ENCODE measurements at places on chromosomes 16 and 17.

DNA sequence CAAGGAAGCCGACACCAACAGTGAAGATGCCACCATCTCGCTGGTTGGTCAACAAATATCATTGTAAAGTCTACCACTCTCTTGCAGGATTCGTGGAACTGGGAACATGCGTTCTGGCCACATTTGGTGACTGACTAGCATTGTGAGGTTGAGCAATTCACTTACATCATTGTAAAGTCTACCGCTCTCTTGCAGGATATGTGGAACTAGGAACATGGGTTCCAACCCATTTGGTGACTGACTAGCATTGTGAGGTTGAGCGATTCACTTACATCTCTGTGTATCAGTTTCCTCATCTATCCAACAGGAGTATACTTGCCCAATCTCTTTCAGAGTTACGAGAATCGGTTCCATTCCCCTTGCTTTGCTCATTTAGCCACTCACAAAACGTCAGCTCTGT, 42.6 kb upstream of the RPH3AL start:
- no peak for DNase-seq

GRCh38 chr17:66730461-66730923, 104.4 kb upstream of the CACNG5 start:
- no peak for DNase-seq

GRCh38 chr16:29237971-29238370, 168.5 kb downstream of the NPIPB11 start:
- DNase-seq = no peak

- DNase-seq = no peak
Measured at GRCh38 chr16:64375391-64375980, 746.4 kb downstream of the CDH11 start.

DNA sequence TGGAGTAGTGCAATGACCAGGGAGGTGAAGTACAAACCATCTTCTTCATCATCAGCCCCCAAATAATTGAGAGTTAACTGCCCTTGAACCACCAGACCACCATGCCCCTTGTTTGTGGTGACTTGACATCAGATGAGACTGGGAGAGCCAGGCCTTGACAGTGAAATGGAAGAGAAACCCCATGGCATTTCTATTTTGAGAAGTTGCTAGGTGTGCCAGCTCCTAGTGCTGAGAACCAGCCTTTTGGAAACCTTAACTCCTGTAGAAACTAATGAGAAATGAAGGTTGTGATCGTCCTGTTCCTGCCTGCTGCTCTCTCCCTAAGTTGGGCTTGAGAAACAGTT, 2.8 kb downstream of the TMEM94 start:
- DNase-seq = no peak

- DNase-seq = no peak
Measured at GRCh38 chr16:90037276-90037675, 18.0 kb upstream of the DBNDD1 start.

GRCh38 chr17:56011406-56012131, 141.7 kb upstream of the ANKFN1 start:
- no peak for DNase-seq

- no peak for DNase-seq
Measured at GRCh38 chr17:40303708-40304551, 5.0 kb upstream of the RARA start.

- no peak for DNase-seq
Measured at GRCh38 chr16:17396762-17397498, 73.8 kb downstream of the XYLT1 start.

DNA sequence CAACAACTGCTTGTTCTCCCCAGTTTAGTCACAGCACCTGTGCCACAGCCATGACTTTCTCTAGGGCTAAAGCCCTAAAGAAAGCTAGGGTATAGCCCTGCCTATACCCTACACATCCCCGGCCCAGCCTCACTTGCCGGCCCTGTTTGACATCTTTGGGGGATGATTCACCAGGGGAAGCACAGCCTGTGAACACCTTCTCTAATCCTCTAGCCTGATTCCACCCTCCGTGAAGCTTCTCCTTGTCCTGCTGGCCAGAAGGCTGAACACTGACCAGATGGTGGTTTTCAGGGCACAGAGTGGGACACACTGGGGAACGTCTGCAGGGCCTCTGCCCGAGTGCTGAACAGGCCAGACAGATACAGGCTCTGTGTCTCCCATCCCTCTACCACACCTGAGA, 6.0 kb downstream of the CLEC16A start:
- no peak for DNase-seq

DNA sequence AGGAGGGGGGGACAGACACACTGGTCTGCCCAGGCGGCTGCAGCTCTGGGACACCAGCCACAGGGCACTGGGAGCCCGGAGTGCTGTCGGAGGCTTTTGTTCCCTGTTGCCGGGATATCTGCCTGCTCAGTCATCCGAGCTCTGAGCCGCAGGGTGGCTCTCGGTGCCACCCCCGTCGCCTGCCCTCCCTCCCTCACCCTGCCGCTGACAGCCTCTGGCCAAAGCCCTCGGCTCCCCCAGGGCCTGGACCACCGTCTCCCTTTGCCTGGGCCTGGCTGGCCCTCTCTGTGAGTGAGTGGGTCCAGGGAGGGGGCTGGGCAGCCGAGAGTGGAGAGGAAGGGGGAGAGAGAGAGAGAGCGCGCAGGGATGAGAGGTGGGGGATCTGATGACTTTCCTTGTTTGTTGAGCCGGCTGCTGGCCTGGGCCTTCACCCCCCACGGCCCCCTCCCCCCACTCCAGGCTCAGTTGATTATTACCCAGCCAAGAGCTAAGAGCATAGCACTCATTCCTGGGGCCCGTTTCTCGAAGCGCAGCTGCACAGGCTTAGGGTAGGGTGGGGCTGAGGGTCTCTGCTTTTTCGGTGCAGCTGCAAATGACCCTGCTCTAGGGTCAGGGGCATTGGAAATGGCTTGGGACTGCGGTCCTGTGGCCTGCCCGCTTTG, 2.7 kb downstream of the FOXJ1 start:
- no peak for DNase-seq

- peak; percentile 21 for DNase-seq
Measured at GRCh38 chr16:86016201-86016965, 117.4 kb downstream of the IRF8 start.

- DNase-seq = no peak
Measured at GRCh38 chr17:2985318-2985717, 78.1 kb downstream of the OR1D5 start.

DNA sequence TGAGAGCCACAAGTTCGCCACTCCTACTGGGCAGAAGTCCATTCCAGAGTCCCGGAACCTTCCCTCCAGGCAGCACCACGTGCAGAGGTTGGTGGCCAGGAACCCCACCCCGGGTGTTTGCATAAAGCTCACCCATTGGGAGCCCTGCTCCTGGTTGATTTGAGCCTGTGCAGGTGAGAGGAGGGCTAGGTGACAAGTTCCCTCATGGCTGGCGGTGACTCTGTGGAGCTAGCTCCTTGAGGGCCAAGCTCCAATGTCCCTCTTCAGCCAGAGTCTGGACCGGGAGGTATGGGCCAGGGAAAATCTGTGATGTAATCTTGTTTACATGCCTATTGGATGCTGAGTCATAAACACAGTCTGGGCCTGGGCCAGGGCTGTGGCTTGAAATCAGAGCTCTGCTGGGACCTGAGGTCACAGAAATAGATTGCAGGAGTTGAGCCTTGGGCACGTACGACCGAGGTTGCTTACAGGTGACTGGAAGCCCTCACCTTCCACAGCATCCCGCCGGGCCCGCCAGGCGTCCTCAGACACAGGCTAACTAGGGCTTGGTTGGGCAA, 118.9 kb downstream of the AATF start:
- no peak for DNase-seq

- DNase-seq = no peak
Measured at GRCh38 chr16:73864868-73865267, 431.7 kb upstream of the PSMD7 start.

GRCh38 chr17:7548585-7549400, at the start of gene TNFSF12:
Gene TNFSF12, plus strand, starts transcription at chr17:7549058. Its CDS starts 96 bp downstream, at chr17:7549154.
- peak; percentile 26 for DNase-seq
